ENCODE measurements at places on chromosomes 1 and 21.

- no peak for DNase-seq
These were observed 129.8 kb upstream of the USH2A start for GRCh38 chr1:216553040-216553439.

DNA sequence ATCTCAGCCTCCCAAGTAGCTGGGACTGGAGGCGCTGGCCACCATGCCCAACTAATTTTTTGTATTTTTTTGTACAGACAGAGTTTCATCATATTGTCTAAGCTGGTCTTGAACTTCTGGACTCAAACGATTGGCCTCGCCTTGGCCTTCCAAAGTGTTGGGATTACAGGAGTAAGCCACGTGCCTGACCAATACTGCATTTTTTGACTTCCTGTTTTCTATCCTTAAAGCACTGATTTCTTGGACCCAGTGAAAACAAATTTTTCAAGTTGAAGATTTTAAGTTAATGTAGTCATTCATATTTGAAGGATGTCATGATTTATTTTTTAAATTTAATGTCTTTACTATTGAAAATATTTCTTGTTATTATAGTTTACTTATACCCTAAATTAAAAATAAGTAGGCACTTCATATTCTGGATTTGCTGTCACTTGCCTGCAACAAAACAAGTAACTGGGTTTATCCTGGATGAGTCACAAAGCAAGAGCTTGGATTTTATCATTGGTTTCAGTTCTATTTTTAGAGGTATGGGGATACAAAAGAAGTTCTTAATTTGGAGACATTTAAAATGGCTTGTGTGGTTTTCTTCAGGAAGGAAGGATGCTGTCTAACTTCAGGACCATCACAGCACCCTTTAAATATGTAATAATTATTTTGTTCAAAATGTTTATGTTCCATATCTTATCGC lies 2.2 kb upstream of the VPS45 start:
- DNase-seq = no peak

DNA sequence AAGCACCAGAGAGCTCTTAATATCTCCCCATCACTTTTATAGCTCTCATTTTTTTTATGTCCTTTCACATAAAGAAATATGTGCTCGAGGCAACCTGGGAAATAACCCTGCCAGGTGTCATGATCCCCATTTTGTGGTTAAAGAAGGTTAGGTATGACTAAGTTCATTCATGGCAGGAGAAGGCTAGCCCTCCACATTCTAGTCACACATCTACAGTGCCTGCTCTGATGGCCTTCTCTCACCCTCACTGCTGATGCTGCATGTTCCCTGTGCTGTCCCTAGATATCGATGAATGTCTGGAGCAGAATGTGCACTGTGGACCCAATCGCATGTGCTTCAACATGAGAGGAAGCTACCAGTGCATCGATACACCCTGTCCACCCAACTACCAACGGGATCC lies 187.5 kb downstream of the TPR start:
- DNase-seq = no peak

GRCh38 chr1:215113776-215114153 lies 31.2 kb downstream of the KCNK2 start:
- no peak for DNase-seq

GRCh38 chr1:111990878-111991718 lies 1.6 kb upstream of the KCND3 start:
- no peak for DNase-seq

GRCh38 chr1:47709019-47709871 lies 271.4 kb downstream of the FOXD2 start:
- DNase-seq = no peak

DNA sequence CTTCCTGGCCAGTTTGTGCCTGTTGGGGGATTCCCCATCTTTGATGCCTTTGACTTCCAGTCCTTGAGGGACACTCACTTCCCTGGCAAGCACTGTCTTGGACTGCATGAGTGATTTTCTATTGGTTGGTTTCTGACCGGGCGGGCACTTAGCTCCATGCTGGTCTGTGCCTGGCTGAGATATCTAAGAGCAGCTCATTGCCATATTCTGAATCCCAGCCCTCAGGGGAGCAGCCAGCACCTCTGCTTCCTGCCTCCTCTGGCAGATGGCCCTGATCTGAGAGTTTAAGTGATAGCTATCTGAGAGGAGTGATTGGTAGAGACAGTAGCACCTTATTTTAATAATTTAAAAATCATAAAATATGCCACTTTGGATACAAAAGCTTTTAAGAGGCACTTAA lies 52.5 kb downstream of the DISC1 start:
- no peak for DNase-seq

DNA sequence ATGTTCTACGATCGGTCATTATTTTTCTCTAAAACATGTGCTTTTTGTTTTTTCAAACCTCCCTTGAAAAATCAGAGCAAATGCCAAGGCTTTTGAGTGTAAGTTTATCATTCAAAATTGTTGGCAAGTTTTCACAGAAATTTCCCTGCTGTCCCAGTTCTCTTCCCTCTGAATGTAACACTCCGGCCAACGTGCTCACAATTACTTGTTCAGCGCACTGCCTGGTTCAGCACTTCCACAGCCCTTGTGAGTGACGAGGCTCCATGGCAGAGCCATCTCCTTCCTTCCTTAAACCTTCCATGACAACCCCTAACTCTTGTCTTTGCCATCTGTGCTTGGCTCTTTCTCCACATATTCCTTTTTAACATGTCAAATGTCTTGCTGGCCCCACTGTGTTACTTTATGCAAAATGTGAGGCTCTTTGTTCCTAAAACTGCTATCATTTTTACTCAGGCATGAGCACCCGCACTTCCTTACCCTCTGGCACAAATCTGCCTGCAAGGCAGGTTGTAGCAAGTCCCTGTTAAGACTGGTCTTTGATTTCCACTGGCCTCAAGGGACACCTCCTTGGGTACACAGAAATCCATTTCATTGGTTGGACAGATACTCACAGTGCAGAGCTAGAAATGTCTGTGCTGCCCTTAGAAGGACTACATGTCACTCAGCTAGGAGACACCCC lies 142.8 kb downstream of the HUNK start:
- DNase-seq = no peak

DNA sequence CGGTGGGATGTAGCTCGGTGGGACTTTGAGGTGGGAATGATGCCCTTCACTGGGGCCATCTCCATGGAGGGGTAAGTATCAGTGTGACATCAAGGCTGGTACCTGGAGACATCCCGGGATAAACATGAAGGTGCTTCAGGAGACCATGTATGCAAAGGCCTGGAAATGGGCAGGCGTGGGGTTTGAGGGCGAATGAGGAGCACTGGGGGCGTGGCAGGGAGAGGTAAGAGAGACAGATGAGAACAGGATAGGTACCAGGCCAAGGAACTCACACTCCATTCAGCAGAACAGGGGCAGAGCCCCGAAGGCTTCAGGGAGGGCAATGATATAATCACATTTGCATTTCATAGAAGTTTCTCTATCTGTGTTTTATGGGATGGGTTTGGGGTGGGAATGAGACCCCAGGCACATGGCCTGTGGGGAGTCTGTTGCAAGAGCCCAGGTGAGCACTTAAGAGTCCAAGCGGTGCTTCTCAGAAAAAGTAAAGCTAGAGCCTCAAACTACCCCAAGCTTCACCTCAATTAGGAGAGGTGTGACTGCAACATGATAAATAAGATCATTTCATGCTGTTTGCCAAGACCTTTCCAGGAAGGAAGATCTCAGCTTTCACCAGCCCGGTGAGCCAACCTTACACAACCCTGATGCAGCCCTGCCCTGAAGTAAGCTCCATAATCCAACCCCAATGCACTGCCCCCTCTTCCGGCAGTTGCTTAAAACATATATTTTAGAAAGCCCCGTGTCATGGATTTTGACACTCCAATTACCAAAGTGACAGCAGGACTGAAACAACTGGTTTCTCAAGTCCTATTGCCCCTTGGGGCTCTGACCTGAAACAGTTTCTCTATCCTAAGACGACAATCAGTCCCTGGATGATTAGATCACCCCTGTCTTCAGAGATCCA lies 7.4 kb downstream of the S100A9 start:
- no peak for DNase-seq

- DNase-seq = no peak
These were observed 58.0 kb downstream of the DISC1 start for GRCh38 chr1:231684356-231685244.

- DNase-seq = no peak
These were observed 91.4 kb downstream of the LYPLAL1 start for GRCh38 chr1:219265026-219265515.

GRCh38 chr1:236534151-236534651 lies 10.4 kb downstream of the LGALS8 start:
- DNase-seq = peak; percentile 55

DNA sequence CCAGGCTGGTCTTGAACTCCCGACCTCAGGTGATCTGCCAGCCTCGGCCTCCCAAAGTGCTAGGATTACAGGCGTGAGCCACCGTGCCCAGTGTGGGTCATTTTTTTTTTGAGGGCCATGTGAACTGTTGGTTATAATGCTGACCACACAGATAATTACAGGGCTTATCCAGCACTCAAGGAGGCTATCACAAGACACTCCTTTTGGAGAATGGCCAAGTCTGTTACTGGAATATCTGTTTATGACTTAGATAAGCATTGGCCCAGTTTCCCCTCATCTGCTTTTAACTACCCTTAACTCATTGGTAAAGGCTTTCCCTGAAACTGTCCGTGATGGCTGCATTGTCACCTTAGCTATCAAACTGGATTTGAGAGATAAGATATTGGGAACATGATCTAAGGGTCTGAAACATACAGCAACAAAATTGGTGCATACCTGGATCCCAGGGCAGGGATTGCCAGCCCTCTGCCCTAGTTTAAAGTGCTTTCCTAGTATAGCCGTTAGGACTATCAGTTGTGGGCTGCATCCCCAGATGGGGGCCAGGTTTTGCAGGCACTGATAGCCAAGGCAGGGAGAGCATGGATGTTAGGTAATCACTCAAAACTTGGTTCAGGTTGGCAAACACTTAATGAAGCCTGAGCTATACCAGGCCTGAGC lies 15.6 kb downstream of the SZT2 start:
- DNase-seq = no peak

GRCh38 chr1:192476802-192477298 lies 98.7 kb upstream of the RGS1 start:
- no peak for DNase-seq

DNA sequence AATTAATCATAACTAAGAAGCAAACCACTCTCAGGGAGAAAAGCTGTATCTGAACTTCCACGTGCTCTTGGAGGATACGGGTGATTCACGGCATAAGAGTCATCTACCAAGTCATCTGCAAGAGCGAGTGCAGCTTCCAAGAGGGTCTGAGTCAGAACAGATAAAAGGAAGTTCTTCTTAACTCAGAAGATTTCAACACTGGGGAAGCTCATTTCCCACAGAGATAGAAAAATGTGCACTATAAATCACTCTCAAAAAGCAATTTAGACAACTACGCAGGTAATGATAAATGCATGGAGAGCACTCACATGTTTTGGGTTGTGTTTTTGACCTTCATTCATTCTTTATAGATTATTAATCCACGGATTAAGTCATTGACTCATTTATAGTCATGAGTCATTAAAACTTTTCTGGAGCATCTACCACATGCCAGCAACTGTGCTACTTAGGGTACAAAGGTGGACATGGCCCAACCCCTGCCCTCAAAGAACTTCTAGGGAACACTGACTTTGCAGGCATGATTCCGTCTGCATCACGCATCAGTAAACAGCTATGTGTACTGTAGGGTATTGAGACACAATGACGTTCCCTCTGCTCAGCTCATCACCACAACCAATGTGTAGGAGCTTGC lies 20.8 kb downstream of the KCNJ15 start:
- DNase-seq = no peak

DNA sequence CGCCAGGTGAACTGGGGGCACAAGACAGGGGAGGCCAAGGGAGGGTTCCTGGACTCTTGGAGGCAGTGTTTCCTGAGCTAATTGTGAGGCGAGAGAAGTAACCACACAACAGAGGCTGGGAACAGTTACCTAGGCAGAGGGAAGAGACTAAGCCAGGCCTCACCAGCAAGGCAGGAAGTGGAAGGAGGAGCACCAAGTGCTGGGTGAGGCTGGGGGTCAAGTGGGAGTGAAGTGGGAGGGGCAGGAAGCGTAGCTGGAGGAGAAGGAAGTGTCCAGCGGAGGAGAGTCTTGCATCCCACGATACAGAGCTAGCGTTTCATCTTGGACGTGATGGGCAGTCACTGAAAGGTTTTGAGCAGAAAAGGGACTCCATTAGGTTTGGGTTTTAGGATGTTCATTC lies 48.3 kb upstream of the CAPZB start:
- DNase-seq = no peak

- DNase-seq = no peak
These were observed 31.6 kb upstream of the KIF1B start for GRCh38 chr1:10178597-10179405.
